H1 (cell line): ENCODE measurements at places on chromosomes 6 and 20.

- no peak for DNase-seq
These were observed 89.6 kb downstream of the HDGFL1 start for GRCh38 chr6:22658934-22659333.

- DNase-seq = no peak
These were observed 99.0 kb upstream of the ADGRF1 start for GRCh38 chr6:47141171-47141570.

DNA sequence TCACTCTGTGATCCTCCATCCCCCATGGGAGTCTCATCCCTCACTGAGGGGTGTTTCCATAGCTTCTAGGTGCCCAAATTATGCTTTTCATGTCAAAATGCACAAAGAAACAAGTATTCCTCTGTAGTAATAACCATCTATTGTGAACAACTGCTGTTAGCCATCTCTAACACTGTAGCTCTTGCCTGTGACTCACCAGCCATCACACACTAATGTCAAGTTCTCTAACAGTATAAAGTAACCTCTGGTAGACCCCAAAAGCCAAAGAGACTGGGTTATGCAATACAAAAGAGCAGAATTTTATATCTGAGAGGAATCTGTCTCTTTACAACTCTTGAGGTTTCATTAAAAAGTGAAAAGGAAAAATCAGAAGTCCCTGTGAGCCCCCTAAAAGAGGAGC, 25.4 kb upstream of the IYD start:
- DNase-seq = no peak

- DNase-seq = no peak
These were observed 32.3 kb downstream of the GSTA3 start for GRCh38 chr6:52877168-52877567.

- no peak for DNase-seq
These were observed 226.5 kb upstream of the CST7 start for GRCh38 chr20:24722586-24722985.

- no peak for DNase-seq
These were observed 36.9 kb downstream of the HFE start for GRCh38 chr6:26123947-26124780.

DNA sequence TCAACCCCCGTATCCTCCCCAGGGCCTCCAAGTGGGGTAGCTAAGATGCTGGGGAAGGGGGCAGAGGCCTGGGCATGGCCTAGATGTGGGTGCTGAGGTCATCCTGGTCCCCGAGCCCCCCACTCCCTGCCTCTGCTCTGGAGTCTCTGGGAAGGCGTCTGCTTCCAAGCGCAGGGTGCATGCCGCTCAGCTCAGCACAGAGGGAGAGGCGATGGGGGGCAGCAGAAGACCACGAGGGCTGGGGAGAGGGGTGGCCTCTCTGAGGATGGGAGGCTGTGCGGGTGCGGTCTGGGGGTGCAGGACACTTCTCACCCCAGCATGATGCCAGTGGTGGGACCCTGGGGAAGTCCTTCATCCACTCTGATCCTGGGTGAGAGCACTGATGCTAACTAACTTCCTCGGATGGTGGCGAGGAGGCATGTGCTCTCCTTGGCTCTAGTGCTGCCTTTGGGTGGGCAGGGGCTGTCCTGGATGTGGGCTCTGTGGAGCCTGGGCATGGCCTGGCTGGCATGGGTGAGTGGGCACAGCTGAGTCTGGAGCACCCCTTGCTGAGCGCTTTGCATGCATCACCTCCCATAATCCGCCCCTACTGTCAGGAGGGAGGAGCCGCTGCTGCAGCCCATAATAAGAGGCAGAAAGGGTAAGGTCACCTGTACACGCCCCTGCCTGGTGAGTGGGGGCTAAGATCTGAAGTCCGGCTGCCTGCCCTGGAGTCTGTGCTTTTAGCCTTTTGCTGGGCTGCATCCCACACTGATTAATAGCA, 34.7 kb downstream of the EFCAB8 start:
- no peak for DNase-seq
